ENCODE measurements at places on chromosomes 7 and 10.

- DNase-seq: no peak
Observed at GRCh38 chr7:134771889-134772288, 7.5 kb upstream of the CALD1 start.

- no peak for DNase-seq
Observed at GRCh38 chr10:37976880-37977203, 395 bp upstream of the ZNF25 start.

GRCh38 chr10:132962623-132963429 lies 20.5 kb upstream of the CFAP46 start:
- no peak for DNase-seq

DNA sequence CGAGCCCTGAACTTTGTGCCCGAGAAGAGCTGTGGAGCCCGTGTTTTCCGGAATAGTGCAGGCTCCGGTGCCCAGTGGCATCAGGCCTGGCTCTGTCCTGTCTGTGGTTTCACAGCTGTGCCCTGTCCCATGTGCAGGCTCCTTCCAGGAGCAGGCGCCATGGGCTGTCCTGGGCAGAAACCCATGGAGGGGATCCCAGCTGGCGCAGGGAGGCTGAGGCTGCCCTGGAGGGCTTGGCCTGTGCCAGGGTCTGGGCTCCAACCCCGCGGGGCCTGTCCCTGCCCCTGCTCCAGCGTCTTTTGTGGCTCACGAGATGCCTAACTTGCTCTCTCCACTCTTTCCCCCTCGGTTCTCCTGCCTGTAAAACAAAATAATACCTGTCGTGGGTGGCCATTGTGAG lies 23.3 kb upstream of the CRHR2 start:
- DNase-seq: no peak

GRCh38 chr10:35130663-35131062 lies 4.0 kb downstream of the CREM start:
- DNase-seq: no peak

DNA sequence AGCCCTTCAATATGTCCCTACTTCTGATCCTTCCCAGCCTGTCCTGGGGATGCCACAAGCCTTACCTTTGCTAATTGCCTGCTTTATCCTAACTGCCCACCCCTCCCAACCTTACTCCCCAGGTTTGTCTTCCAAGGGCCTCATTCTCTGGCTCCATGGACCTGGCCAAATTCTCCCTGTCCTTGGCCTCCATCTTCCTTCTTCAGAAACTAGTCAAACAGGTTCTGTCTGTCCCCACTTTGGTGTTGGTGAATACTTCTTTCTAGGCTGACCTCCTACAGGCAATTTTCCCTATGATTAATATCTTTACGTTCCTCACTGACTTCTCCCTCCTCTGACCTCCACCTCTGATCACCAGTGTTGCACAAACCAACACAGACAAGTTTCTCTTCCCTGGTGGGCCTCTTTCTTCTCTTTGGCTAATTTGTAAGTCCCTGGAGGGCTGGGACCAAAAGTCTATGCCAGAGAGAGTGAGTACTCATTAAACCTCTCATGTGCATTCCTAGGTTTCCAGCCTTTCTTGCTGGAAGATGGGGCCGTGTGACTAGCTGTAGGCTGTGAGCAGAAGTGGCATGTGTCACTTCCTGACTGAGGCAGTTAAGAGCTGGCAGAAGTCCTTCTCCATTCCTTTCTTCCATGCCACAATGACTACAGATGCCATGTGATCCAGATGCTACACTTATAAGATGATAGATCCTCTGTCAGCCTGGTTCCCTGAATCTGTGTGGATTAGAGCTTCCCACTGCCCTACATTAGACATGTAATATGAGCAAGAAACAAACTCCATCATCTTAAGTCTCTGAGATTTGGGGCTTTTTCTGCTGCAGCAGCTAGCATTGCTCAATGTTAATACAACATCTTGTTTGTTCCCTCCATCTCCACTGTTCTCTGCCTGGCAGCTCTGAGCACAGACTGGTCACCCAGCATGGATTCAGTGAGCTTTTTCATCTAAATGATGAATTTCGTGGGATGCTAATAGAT lies 382.7 kb downstream of the RPS24 start:
- no peak for DNase-seq

DNA sequence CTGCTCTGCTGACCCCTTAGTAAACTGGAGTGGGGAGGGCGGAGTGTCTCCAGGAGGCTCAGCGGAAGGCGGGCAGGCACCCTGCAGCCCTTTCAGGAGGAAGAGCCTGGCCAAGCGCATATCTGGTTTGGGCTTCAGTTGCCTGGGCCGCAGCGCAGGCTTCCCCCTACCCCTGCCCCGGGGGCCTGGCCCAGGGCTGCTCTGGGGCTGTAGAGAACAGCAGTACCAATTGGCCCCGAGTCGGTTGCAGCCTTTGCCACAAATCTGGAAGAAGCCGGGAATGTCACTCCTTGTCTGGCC lies 28.1 kb upstream of the JAKMIP3 start:
- no peak for DNase-seq

DNA sequence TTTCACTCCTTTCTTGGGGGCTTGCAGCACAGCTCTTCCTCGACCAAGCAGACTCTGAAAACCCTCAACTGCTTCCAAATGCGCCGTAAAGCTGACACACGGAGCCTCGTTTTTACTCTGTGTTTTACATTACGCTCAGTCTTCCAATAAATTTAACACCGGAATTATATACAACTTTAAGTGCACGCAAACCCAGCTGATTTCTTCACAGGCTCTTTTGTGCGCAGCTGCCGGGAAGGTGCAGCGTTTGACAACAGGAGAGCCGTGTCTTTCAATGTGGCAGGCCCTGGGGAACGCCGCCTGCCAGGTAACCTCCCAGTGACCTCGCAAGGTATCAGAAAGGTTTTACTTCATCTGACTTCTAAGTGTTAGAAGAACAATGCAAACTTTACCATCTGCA lies 35.0 kb downstream of the GFRA1 start:
- no peak for DNase-seq

- no peak for DNase-seq
Observed at GRCh38 chr10:80660736-80661135, 123.0 kb downstream of the SH2D4B start.

- DNase-seq: no peak
Observed at GRCh38 chr10:93063144-93063976, 2.8 kb downstream of the CYP26C1 start.

GRCh38 chr7:90396420-90396819 lies 6.8 kb upstream of the CLDN12 start:
- no peak for DNase-seq

- DNase-seq: peak; percentile 32
Observed at GRCh38 chr7:2312267-2312929, 1.8 kb downstream of the SNX8 start.

- DNase-seq: no peak
Observed at GRCh38 chr10:132489704-132490534, 47.7 kb upstream of the INPP5A start.

DNA sequence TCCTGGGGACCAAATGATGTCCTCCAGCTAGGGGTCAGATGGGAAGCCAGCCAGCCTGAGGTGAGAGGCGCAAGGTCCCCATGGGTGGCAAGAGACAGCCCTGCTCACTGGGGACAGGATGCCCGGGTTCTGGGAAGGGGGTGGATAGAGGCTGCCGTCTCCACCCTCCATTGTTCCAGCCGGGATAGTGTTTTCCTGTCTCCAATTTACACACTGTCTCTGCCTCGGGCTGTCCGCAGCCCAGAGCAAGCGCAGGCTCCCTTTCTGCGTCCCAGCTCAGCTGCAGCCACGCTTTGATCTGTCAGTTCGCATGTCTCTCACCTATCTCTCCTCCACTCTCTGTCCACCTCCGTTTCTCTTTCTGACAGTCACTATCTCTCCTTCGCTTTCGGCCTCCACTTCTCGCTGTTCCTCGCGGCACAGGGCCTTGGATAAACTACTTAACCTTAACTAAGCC lies 2.1 kb downstream of the EPHB4 start:
- no peak for DNase-seq

DNA sequence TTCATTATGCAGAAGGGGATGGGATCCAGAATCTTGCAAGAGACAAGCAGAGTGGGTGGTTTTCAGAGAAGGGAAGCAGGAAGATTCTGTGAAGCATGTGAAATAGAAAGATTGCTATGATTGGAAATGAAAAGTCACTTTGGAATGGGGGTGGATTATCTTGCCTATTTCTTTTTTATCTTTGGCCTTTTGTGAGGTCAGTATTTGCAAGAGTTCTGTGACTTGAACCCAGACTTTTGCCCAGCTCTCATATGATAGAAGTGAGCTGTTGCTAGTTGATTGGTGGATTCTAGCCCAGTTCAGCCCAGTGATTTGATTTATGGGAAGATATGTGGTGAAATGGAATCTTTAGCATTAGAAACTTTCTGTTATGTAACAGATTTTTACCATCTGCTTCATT lies 17.1 kb downstream of the ENTPD7 start:
- peak; percentile 15 for DNase-seq

- no peak for DNase-seq
Observed at GRCh38 chr10:63409465-63410027, 56.2 kb downstream of the JMJD1C start.
